WTC11 (cell line): ENCODE measurements at places on chromosomes 12 and 14. TPM values are rescaled to one million over a fixed set of nuclear protein-coding genes. Genes with fewer than 3 reads are reported as not detected.

The TAS2R10 gene
- total RNA-seq = not detected in 3 replicates

- peaks cover 8% of the 10 kb centered on the region for H3K27me3 ChIP-seq
- H3K27ac ChIP-seq = no peak overlapping the region
- no peak for DNase-seq
- H3K36me3 ChIP-seq = peaks cover 66% of the 10 kb centered on the region
These were observed 372.8 kb downstream of the TMEM132D start for GRCh38 chr12:129530984-129531383.

DNA sequence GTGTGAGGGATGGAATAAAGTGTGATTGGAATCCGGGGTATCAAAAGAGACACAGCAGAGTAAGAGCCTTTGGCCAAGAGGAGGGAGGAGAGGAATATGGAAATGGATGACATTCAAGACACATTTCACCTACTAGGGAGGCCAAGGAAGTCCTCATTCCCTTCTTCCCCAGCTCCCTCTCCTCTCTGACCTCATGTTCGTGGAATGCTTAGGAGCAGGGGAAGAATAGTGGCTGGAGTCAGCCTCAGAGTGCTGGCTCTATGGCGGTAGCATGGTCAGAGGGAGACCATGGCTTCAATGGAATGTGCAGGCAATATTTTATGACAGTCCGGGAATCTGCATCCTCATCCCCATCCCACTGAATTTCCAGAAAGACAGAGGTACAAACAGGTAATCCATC, 196.6 kb downstream of the EGLN3 start:
- H3K4me3 ChIP-seq = no peak overlapping the region
- peaks cover 6% of the 10 kb centered on the region for H3K4me1 ChIP-seq
- H3K27me3 ChIP-seq = no peaks in the 10 kb centered on the region
- peaks cover 2% of the 10 kb centered on the region; the same call in 1 of the 2 replicates for H3K36me3 ChIP-seq
- H3K27ac ChIP-seq = no peak overlapping the region

DNA sequence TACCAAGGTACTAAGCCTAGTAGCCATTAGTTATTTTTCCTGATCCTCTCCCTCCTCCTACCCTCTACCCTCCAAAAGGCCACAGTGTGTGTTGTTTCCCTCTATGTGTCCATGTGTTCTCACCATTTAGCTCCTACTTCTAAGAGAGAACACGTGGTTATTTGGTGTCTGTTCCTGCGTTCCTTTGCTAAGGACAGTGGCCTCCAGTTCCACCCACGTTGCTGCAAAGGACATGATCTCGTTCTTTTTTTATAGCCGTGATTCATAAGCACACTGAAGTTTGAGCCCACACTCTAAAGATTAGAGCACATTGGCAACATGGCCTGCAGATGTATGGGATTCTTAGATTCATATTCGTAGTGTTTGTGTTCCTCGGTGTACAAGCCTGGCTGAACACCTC, 8.1 kb upstream of the STX2 start:
- peaks cover 14% of the 10 kb centered on the region for H3K4me1 ChIP-seq
- H3K27me3 ChIP-seq = no peaks in the 10 kb centered on the region
- H3K4me3 ChIP-seq = no peak overlapping the region
- H3K36me3 ChIP-seq = peaks cover 6% of the 10 kb centered on the region

DNA sequence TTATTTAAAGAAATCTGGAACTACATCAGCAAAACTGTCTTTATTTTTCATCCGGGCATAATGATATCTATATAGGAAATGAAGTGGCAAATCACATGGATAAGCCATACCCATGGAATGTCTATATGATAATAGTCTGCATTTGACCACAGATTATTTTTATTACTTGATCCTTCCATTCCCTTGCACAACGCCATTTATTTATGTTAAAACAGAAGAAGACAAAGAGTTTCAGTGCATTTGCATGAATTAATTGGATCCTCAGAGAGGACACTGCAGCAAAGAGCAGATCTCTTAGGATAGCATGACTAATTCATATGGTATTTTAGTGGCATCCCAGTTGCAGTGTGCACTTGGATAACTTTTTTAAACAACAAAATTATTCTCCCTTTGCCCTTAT, 345.0 kb downstream of the CCDC91 start:
- H3K4me1 ChIP-seq = peaks cover 8% of the 10 kb centered on the region
- no peak for DNase-seq
- H3K27me3 ChIP-seq = no peaks in the 10 kb centered on the region

DNA sequence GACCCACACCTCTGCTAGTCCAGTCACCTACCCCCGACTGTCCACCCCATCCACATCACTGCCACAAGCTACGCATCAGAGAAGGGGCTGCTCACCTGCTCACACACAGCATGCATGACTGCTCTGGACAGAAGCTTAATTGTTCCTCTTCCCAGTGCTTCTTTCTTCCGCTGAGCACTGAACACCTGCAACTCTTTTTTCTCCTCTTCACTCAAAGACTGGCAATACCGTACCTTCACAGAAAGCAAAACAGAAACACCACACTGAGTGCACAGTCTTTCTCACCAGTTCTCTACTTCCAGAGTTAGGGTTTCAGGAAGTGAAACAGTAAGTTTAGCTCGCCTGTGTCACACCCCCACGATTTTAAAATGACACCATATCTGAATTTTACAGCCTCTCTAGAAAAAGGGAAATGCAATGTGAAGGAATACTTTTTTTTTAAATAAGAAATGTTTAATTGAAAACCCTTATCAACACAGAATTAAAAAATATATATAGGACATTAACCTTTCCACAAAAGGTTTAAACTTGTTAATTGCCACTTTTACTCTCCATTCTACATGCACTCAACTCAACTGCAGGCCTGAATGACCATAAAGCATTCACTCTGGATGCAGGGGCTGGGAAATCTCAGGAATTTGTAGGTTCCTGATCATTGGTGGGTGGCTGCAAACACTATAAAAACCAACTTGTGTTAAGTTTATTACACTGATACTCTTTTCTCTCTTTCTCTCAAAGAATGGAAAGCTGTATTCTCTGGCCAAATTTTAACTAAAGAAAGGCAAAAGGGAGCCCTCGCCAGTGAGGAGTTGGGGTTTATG, 120.0 kb downstream of the PRICKLE1 start:
- H3K4me3 ChIP-seq = no peak overlapping the region
- peaks cover 57% of the 10 kb centered on the region for H3K4me1 ChIP-seq
- no peak for DNase-seq
- no peaks in the 10 kb centered on the region for H3K27me3 ChIP-seq

DNA sequence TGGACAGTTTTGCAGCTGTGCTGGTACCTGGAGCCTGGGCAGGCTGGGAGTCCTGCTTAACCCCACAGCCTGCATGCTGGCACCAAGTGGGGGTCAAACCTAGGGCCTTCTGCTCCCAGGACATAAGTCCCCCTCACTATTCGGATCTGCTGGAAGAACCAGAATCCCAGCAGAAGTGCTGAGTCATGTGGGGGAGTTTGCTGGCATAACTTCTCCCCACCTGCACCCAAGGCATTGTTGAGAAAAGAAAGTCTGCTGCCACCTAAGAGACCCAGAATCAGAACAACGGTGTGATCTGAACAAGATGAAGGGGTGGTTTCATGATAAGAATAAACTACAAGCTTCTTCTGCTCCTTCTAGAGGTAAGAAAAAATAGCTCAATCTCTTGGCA, 102.7 kb downstream of the RBM19 start:
- no peaks in the 10 kb centered on the region for H3K27me3 ChIP-seq
- peaks cover 47% of the 10 kb centered on the region for H3K4me1 ChIP-seq
- H3K36me3 ChIP-seq = peaks cover 4% of the 10 kb centered on the region; the same call in 1 of the 2 replicates
- H3K27ac ChIP-seq = no peak overlapping the region

GRCh38 chr14:67440513-67440912, 28.5 kb upstream of the PLEK2 start:
- no peak for DNase-seq
- H3K27ac ChIP-seq = no peak overlapping the region
- H3K36me3 ChIP-seq = no peaks in the 10 kb centered on the region
- H3K4me3 ChIP-seq = no peak overlapping the region

GRCh38 chr12:67080637-67081036, 188.5 kb upstream of the CAND1 start:
- DNase-seq = no peak
- H3K36me3 ChIP-seq = no peaks in the 10 kb centered on the region
- peaks cover 20% of the 10 kb centered on the region for H3K4me1 ChIP-seq
- H3K27me3 ChIP-seq = no peaks in the 10 kb centered on the region; the same call in 1 of the 2 replicates
- H3K4me3 ChIP-seq = no peak overlapping the region

GRCh38 chr14:68377459-68377858, 415.4 kb downstream of the ZFP36L1 start:
- H3K27me3 ChIP-seq = no peaks in the 10 kb centered on the region
- H3K36me3 ChIP-seq = no peaks in the 10 kb centered on the region

GRCh38 chr14:70708717-70709570, 67.2 kb downstream of the TTC9 start:
- H3K4me3 ChIP-seq = peak overlapping the region; percentile 7
- H3K27ac ChIP-seq = peak overlapping the region; percentile 97
- peak; percentile 50 for DNase-seq
- peaks cover 71% of the 10 kb centered on the region for H3K4me1 ChIP-seq

- H3K36me3 ChIP-seq = peaks cover 49% of the 10 kb centered on the region
- H3K27ac ChIP-seq = peak overlapping the region; percentile 1
- no peak overlapping the region for H3K4me3 ChIP-seq
- DNase-seq = no peak
- peaks cover 40% of the 10 kb centered on the region for H3K4me1 ChIP-seq
- no peaks in the 10 kb centered on the region for H3K27me3 ChIP-seq
These were observed 15.7 kb downstream of the CSRP2 start for GRCh38 chr12:76863005-76863670.

- DNase-seq = no peak
- no peak overlapping the region for H3K27ac ChIP-seq
- no peaks in the 10 kb centered on the region for H3K4me1 ChIP-seq
These were observed 307.2 kb downstream of the AEBP2 start for GRCh38 chr12:19746471-19746870.
